ENCODE measurements at places on chromosomes 12 and 14.

- no peak for DNase-seq
Measured at GRCh38 chr12:60489071-60489470, 893.2 kb downstream of the SLC16A7 start.

DNA sequence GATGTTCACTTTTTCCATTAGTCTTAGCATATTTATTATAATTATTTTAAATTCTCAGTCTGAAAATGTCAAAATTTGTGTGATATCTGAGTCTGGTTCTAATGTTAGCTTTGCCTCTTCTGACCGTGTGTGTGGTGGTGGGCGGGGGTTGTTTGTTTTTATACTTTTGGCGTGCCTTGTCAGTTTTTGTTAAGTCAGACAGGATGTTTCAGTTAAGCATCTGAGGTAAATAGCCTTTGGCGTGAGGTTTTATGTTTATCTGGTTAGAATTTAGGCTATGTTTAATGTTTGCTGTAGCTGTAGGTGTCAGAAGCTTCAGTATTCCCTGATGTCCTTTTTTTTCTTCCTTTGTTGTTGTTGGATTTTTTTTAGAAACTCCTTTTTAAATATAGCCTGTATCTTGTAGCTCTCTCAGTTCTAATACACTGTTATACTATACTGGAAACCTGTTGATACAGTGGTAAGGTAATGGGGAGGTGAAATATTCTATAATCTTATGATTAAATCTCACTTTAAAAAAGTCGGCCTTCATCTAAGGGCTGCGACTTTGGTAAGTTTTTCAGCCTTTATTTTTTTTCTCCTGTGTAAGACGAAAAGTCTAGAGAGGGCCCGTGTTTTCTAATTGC, 111.6 kb downstream of the SCAF11 start:
- DNase-seq = peak; percentile 43

DNA sequence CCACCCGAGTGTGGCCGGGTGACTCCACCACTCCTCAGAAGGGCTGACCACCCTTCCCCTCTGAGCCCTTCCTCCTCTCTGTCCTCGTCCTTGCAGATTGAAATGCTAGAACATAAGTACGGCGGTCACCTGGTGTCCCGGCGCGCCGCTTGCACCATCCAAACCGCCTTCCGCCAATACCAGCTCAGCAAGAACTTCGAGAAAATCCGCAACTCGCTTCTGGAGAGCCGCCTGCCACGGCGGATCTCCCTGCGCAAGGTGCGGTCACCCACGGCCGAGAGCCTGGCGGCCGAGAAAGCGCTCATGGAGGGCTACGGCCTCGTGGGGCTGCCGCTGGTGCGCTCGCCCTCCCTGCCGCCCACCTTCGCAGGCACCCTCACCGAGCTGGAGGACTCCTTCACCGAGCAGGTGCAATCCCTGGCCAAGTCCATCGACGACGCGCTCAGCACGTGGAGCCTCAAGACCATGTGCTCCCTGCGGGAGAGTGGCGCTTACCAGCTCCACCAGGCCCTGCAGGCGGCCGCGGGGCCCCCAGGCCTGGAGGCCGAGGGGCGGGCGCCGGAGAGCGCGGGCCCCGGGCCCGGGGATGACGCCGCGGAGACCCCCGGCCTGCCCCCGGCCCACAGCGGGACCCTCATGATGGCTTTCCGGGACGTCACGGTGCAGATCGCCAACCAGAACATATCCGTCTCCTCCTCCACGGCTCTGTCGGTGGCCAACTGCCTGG, 71.8 kb downstream of the IQSEC3 start:
- DNase-seq = no peak

DNA sequence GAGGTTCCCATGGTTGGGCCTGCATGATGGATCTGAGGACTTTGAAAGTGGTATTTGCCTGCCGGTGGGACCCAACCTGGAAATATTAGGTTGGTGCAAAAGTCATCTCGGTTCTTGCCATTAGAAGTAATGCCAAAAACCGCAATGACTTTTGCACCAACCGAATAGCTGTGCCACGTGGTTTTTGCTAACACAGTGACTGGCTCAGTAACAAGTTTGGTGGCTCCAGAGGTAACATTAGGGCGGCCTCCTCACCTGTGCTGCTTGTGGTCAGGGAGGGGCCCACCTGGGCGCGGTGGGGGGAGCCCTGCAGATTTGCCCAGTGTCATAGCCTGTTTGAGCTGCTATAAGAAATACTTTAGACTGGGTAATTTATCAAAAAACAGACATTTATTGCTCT, 1.8 kb downstream of the BDKRB2 start:
- no peak for DNase-seq

- no peak for DNase-seq
Measured at GRCh38 chr14:57493467-57494181, at the start of gene CCDC198. Gene CCDC198 (minus strand): TSS chr14:57493857. CDS start chr14:57493715, 142 bp downstream.

DNA sequence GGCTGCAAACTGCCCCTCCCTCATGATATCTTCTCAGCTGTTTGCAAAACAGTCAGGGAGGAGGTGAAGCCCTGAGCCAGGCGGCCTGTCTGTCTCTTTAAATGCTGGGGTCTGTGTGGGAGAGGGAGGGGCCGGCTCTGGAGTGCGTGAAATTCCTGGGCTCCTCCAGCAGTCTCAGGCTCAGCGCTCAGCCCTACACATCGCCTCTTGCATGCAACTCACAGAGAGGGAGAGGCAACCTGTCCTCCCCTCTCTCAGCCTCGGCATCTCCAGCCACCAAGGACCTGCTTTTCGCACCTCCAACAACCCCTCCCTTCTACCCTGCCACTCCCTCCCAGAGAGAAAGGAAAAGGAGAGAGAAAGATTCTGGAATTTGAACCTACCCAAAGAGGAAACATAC, at the start of gene NRXN3:
Gene NRXN3, plus strand, starts transcription at position 171 of the 400 bp plus-strand sequence. CDS start 72,721 bp downstream, outside the sequence.
- no peak for DNase-seq

GRCh38 chr12:121093487-121093891, 39.2 kb upstream of the P2RX7 start:
- no peak for DNase-seq

DNA sequence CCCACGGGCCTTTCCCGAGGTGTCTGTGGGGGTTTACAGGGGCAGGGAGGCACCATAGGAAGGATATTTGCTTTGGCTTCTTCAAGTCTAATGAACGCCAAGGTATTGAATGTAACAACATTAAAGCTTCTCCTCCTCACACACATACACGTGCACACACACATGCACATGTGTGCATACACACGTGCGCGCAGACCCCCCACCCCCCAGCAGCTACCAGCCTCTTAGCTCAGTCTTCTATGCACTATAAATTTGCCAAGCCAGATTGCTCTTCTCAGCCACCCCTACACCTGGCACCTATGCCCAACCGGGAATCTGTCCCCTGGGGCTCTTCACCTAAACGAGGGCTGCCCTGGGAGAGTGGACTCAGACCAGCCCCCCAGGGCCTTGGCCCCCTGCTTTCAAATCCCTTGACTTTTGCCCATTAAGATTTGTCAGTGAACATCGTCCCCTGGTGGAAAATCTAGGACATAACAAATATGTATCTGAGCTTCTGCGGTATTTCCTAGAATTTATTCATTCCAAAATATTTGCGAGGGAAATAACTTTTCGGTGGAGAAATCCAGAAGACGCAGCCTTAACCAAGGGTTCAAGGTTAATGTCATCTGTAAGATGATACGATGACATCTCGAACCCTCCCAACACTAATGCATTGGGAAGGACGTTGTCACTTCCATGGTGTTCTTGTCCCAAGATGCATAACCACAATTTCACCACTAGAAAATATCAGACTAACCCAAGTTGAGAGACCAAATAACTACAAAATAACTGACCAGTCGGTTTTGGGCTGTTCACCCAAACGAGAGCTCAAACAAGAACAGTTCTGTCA, 330.4 kb downstream of the MED13L start:
- DNase-seq = no peak

GRCh38 chr12:8078398-8078797, 3.7 kb upstream of the NECAP1 start:
- peak; percentile 81 for DNase-seq

DNA sequence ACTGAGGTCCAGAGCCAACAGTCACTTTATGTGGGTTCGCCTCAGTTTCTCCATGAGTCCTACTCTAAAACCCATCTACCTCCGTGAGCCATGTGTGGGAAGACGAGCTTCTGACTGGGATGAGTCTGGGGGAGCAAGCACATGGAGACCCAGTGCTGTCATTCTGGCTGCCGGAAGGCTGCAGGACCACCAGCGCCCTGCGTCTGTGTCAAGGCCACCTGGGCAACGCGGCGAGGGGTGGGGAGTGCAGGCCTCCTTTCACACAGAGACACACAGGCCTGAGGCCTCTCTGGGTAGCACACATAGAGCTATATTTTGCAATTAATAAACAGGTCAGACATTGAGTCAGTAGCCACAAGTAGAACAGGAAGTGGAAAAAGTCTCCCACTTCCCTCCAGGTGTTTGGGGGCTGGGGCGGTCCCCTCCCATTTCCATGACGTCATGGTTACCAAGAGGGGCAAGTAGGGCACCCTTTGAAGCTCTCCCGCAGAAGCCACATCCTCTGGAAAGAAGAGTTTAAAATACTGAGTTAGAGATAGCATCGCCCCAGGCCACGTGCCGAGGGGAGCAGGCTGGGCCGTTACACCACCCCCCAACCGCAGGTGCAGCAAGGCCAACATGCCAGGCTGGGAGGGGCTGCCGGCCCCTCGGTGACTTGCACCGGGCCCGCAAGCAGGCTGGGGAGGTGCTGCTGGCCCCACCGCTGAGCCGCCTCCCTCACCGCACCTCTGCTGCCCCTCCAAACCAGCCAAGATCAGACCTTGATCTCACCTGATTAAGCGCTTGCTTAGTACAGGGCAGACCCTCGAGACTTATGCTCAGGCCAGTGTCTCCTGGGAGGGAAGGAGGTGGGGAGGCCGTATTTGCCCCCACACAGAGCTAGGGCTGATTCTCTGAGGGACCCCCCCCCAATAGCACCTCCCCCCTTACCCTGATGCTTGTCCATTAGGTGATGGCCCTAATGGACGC, 32.7 kb downstream of the DAD1 start:
- DNase-seq = peak; percentile 69

DNA sequence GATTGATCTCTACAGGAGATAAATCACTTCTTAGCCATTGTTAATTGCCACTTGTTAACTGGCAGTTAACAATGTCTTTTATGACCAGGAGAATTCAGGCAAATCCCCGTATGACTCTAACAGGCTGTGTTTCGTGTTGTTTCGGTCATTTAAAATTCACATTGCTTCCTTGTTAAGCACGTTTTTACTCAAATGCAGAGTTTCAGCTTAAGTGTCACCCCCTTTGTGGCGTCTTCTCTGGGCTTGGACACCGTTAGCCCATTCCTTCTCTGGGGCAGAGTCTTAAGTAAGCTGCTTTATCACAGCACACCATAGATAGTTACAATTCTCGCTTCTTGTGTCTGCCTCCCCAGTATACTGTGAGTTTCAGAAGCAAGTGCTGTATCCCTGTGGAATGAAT, 205.4 kb downstream of the EPS8 start:
- DNase-seq = no peak

DNA sequence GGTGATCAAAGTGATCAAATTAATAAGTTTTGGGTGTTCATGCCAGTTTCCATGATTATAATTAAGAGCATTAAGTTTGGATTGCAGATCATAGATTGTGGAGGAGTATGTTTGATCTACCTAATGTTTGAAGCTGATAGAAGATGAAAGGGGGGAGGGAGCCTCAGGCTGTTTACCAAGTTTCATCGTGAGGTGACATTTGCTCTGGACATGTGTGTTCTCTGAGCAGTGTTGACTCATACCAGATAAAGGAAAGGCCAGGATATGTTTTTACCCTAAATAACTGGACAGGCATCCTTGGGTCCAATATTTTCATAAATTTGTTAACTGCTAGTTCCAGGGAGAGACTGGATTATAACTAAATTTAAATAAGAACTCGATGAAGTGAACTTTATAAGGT, 3.5 kb upstream of the SEL1L start:
- DNase-seq = no peak

- DNase-seq = peak; percentile 42
Measured at GRCh38 chr12:22275843-22276242, 58.7 kb downstream of the ST8SIA1 start.

DNA sequence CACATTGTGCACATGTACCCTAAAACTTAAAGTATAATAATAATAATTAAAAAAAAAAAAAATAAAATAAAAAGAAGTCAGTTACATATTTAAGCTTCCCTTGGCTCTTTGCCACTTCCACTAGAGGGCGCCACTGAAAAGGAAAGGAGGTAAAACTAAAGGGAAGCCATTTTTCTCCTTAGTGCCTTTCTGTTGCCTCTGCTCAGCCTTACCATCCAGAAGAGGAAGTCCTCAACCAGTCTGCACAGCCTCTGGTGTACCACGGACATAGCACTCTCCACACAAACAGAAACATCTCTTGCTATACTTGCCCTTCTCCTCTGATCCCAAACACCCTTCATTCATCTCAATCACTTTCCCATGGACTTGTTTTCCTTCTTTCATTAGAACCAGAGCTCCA, 169.0 kb upstream of the EEA1 start:
- DNase-seq = peak; percentile 16

DNA sequence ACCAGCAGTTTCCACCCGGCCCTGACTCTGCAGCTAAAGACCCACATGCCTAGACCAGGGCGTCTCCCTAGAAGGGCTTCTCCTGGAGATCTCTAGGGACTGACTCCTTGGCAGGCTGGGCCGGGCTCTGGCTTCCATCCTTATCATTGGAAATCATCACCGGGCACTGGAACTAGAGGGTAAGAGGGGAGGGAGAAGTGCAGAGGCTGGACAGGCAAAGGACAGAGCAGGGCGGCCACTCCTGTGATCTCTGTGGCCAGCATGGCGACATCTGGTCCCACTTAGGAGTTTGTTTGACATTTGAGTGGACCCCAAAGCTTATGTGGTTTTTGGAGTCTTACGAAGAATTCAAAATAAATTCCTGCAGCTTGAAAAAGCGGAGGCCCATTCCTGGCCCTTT, 7.1 kb downstream of the LTBP2 start:
- no peak for DNase-seq

DNA sequence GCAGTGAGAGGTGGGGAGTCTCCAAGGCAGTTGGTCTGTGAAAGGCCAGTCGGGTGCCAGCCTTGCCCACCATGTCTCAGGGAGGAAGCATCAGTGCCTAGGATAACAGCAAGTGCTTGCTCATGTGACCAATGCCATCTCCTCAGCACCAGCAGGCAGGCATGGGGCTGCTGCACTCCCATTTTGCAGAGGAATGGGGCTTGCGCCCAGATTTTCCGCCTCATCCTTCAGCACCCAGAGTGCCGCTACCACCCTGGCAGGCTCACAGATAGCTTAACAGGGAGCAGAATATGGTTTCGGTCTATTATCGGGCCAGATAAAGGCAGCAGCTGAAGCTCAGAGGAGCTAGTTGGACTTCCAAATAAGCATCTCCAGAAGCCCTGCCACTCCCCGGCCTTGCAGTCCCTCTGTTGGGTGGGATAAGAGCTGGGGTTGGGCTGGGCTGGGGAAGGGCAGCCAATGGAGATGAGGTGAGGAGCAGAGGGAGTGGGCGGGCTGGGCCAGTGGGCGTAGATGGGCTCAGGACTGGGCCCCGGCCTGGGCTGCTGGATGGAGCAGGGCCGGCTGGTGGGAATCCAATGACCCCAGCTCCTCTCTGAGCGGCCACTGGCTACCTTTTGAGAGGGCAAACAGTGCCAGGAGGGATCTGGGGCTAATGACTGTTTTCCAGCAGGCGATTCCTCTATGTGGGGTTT, 8.4 kb upstream of the KRT80 start:
- no peak for DNase-seq
